ENCODE measurements at places on chromosomes 16 and 17.
A peak's percentile ranks its signal among the peaks of the same experiment; 100 is the strongest.

DNA sequence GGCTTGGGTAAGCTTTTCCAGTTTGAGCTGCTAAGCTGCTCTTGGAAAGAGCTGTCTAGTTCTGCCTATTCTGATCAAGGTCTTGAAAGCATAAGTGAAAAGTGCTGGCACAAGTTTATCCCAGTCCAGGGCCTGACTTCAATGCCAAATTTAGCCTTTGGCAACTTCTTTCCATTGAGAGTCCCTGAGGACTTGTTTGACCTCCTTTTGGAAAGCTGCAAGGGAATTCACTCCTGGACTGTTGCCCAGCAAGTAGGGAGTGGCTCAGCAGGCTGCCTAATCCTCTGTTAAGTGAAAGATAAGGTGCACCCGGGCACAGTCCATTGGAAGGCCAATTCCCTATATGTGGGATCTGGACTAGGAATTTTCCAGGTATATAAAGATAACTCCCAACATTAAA lies 16.0 kb upstream of the TANC2 start:
- DNase-seq, result no peak

GRCh38 chr17:4711661-4712181 lies 1.3 kb downstream of the ARRB2 start:
- no peak for DNase-seq

- DNase-seq, result peak; percentile 34
Observed at GRCh38 chr17:35212668-35213067, 18.5 kb upstream of the SLC35G3 start.

DNA sequence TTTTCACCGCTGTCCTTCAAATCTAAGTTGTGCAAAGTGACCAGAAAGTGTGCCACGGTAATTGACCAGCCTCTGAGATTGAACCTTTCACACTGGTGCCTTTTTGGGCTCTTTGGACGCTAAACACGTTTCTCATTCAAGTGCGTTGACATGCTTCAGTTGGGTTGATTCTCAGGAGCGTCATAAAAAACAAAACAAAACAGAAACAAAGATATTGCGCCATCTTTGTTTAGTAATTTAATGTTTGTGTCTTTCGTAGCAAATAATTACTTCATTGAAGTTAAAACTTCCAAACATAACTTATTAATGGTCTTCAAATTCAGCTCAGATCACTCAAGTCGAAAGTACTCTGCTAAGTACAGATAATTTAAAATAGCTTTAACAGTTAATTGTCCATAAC lies 80.2 kb downstream of the OR1D5 start:
- no peak for DNase-seq

GRCh38 chr16:82874271-82874670 lies 247.5 kb downstream of the CDH13 start:
- DNase-seq, result no peak

DNA sequence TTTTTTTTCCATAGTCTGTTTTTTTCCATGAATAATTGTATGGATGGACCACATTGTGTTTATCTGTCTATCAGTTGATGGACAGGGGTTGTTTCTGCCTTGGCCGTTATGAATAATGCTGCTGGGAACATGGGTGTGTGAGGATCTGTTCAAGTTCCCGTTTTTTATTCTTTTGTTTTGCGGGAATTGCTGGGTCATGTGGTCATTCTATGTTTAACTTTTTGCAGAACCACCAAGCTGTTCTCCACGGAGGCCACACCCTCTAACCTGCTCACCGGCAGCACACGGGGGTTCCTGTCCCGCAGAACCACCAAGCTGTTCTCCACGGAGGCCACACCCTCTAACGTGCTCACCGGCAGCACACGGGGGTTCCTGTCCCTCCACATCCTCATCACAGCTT lies 5.9 kb upstream of the MSLN start:
- DNase-seq, result no peak

DNA sequence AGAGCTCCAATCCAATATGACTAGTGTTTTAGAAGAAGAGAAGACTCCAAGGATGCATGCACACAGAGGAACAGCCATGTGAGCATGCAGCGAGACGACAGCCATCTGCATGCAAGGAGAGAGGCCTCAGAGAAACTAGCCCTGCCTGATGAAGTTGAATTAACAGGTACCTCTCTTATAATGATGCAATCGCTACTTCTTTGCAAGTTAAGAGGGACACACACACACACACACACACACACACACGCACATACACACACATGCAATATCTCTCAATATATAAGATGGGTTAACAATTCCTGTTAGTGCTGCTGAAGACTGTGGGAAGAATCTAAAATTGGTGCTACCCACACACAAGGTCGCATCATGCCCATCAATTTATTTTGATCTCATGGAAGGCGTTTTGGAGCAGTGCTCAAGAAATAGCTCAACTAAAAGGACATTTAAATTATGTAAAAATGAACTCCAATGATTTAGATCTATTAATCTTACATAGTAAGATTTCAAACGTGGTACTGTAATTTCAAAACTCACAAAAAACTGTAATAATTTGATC lies 7.0 kb upstream of the GINS3 start:
- DNase-seq, result no peak

DNA sequence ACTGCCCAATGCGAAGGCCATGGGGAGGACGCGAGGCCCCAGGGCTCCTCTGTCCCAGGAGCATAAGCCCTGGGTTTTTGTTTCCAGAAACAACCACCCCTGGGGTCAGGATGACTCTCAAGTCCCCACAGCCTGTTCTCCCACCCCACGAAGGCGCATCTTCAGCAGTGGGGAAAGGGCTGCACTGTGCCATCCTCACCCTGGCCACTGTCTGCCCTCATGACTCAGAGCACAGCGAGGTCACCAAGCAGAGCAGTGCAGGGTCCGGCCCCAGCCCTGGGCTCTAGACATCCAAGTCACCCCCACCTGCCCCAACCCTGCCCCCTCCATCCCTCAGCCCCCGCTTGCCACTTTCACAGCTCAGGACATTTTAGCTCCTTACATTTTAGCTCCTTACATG lies 22.7 kb upstream of the KSR1 start:
- no peak for DNase-seq

- no peak for DNase-seq
Observed at GRCh38 chr17:38327936-38328335, 15.8 kb downstream of the GPR179 start.

DNA sequence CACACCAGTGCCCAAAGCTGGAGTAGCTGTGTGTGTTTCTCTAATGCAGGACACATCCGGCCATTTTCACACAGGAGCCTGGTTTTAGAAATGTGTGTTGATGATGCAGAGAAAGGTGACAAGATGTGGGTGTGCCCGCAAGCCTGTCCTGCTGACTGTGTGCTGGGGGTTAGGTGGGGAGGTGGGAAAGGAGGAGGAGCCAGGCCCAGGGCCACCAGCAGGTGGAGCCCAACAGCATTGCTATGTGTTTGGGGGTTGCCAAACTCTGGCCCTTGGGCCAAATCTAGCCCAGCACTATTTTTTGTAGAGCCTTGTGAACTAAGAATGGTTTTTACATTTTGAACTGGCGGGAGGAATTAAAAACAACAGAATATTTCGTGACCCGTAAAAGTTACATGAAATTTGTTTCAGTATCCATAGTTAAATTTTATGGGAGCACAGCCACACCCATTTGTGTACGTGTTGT lies 61.7 kb upstream of the LGALS9 start:
- peak; percentile 39 for DNase-seq

DNA sequence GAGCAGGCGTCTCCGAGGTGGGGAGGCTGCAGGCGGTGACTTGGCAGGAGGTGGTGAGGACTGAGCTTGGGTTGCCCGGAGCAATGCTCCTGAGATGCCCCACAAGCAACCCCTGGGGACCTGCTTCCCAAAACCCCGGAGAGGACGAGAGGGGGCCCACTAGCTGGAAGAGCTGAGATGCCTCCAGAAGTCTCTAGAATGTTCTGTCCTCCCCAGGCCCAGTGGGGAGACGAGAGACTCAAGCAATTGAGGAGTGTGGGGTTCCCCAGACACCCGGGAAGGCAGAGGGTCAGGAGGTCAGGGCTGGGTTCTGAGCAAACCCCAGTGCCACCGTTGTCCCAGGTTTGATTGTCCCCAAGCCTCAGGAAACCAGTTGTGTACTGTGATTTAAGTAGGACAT lies 21.2 kb upstream of the ATP2C2 start:
- no peak for DNase-seq

GRCh38 chr16:30841332-30841731 lies 52.5 kb downstream of the BCL7C start:
- no peak for DNase-seq

GRCh38 chr16:67430977-67431774 lies at the start of gene HSD11B2:
HSD11B2 (plus strand) TSS chr16:67431121; CDS start chr16:67431249, 128 bp downstream.
- DNase-seq, result peak; percentile 52

- DNase-seq, result no peak
Observed at GRCh38 chr17:30921544-30922196, at the start of gene ADAP2. ADAP2 (plus strand) TSS chr17:30921945; CDS start chr17:30922015, 70 bp downstream.

DNA sequence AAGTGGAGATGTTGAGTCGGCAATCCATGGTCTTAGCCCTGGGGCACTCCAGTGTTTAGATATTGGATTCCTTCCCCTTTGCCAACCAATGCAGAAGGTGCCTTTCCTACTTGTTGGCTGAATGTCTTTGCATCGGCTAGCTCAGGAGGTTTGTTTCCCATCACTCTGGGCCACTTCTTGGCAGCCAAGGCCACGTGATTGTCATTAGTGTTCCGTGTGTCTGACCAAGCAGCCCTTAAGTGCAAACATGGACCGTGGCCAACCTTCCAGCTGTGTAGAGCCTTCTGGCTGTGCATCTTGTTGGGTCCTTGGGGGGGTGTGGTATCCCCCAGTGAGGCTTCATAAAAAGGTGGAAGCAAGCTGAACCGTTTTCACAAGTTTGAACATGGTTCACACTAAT lies 66.0 kb downstream of the GNAO1 start:
- DNase-seq, result no peak

DNA sequence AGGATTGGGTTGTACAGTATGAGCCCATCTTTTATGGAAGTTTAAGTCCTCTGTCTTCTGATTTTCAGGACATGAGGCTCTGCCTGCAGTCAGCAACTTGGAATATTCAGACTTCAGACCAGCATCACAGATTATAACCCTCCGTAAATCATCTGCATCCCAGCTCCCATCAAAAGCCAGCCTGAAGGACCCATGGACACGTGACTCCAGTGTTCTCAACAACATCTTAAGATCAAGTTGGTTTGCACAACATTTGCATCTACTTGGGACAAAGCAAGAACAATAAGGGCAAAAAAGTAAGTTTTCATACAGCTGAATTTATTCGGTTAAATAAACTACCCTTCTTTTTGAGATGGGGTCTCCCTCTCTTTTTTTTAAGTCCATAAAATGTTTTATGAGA lies 12.7 kb downstream of the TMC5 start:
- DNase-seq, result no peak

DNA sequence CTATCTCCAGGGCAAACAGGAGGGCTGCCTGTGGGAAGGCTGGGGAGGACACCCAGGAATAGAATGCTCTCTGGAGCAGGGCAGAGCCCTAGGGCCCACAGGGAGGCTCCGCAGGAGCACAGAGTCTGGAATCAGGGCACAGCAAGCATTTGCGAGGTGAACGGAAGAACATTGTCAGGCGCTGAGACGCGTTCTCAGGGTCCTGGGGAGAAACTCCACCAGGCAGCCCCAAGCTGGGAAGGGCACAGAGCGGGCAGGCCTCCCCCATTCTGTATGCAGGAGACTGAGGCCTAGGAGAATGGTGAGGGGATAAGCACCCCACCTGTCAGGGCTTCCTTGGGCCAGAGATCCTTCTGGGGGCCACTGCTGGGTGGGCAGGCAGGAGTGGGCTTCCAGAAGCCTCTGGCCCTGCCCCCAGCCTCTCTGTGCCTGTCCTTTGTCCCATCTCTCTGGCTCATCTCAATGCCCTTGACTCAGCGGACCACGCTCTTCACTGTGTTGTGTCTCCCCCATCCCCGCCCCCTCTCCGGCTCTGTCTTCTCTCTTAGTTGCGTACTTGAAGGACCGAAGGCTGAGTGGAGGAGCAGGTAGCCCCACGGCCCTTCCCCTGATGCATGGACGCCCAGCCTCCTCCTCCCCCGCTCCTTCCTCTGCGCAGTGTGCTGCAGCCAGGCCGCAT lies 5.1 kb upstream of the SETD6 start:
- DNase-seq, result no peak

DNA sequence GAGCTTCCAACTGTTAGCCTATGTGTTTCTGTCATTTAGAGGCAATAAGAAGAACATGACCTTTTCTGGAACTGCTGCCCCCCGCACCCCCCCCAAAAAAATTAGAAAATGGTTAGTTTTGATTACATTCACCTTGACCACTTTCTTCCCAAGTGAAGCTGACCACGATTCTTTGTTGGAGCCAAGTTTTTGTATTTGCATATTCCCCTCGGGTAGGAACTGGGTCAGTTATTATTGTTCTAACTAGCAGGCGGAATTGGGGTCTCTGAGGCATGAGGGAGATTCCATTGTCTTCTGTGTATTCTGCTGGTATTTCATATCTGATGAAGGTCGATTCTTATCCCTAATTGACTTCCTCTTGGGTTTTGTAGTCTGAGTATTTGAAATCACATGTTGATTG lies 231.6 kb downstream of the PRKCA start:
- no peak for DNase-seq

- no peak for DNase-seq
Observed at GRCh38 chr17:2023256-2023655, 1.9 kb downstream of the RTN4RL1 start.

- DNase-seq, result no peak
Observed at GRCh38 chr16:4351880-4352279, 759 bp upstream of the PAM16 start.

DNA sequence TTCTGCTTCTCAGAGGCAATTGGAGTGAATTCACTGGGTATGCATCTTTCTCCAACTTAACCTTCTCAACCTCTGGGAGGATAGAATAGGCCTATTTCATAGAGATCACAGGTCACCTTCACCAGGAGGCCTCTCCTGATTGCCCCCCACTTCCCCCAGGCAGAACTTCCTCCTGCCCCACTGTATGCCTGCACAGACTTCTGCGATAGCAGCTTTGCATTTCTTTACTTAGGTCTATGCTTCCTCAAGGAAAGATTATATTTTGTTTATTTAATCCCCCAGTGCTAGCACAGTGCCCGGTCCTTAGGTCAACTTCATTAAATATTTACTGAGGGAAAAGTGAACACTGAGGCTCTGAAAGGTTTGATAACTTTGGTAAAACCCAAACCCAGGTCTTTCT lies 19.9 kb downstream of the MYO18A start:
- DNase-seq, result no peak

- no peak for DNase-seq
Observed at GRCh38 chr16:12758670-12759558, 44.8 kb downstream of the CPPED1 start.

- DNase-seq, result no peak
Observed at GRCh38 chr17:39812466-39812865, 51.6 kb downstream of the IKZF3 start.

DNA sequence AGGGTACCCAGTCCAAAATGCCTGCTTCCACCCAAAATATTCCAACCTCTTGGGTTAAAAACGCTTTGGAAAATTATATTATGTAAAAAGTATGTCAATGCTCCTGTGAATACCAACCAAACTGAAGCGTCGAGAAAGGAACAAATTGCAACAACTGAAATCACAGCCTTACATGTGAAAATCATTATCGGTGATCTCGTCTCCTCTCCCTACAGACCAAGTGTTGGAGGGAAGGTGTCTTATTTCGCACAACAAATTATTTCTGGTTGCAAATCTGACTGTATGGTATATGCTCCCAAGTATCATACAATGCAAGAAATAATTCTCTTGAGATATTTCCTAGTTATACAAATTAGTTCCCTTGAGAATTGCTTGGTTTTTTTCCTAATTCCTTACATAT lies 89.3 kb upstream of the CDYL2 start:
- DNase-seq, result no peak

- no peak for DNase-seq
Observed at GRCh38 chr17:69061721-69062556, 1.2 kb upstream of the ABCA9 start.

GRCh38 chr17:52419229-52419641 lies 260.7 kb upstream of the CA10 start:
- DNase-seq, result no peak

- no peak for DNase-seq
Observed at GRCh38 chr16:9610727-9611126, 519.3 kb downstream of the HAPSTR1 start.
